Left forelimb (tissue), 1 donor: ENCODE measurements at places on chromosomes 3 and 15.

GRCh38 chr3:38560284-38560683 lies 64.1 kb downstream of the EXOG start:
- DNase-seq: no peak

- no peak for DNase-seq
Measured at GRCh38 chr3:130539005-130539404, 22.0 kb downstream of the COL6A6 start.

DNA sequence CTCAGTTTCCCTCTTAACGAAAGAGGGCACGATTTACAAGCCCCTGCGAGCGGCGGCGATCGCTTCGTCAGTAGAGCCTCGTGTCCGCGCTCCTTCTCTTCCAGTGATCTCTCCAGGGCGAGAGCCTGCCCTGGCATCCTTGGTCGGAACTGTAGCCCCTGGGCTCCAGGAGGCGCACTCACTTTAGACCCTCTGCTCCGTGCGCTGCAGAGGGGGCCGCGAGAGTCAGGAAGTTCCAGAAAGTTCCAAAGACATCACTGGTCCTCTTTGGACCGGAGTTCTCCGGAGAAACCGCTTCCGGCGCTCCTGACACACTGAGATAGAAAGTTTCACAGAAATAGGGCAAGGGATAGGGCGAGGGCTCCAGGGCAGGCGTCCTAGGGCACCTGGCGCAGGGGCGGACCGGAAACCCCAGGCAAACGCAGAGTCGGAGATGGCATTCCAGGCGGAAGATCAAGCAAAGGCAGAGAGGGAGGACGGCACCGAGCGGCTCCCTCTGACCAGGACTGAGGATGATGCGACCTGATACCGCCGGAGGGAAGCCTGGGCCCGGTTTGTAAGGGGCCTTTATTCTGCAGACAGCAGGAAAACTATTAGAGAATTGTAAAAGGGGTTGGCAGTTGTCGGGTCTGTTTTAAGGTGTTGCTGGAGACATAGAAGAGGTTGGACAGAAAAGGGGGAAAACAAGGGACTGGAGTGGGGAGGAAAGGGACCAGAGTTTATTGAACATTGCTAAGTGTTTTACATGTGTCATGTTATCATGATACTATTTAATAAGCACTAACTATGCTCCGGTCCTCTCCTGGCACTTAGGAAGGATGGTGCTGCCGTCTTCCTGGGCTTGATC lies 1.3 kb upstream of the CPEB1 start:
- no peak for DNase-seq

DNA sequence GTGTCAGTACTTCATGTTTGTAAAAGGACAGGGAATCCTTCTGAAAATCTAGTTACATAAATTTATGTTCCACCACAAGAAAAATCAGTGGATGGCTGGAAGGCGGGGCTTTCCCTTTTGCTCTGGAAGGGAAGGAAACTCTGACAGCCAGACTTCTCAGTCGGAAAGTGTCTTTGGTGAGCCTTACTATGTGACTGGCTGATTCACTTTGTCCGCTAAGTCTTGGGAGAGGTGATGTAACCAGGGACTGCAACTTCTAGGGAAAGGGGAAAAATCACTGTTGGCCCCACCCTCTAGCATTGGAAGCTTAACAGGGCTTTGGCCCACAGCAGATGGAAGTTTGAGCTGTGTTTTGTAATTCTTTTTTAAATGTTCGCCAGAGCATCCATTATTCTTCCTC lies 281.4 kb upstream of the CTDSPL start:
- no peak for DNase-seq

GRCh38 chr3:49121132-49121736 lies 611 bp upstream of the USP19 start:
- no peak for DNase-seq

DNA sequence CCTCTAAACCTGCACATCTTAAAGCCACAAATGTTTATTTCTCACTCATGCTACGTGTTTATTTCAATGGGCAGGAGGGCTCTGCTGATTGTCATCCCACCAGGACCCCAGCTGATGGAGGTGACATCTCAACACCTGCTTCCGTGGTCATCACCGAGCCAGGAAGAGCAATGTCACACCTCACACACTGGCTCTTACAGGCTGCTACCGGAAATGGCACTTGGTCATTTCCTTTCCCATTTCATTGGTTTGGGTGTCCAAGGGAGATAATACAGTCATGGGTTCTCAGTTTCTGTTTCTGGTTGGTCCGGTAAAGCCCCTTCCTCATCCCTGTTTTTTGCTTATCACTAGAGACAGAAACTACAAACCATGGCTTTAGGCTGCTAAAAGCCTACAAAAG lies 41.9 kb downstream of the ABHD2 start:
- no peak for DNase-seq

DNA sequence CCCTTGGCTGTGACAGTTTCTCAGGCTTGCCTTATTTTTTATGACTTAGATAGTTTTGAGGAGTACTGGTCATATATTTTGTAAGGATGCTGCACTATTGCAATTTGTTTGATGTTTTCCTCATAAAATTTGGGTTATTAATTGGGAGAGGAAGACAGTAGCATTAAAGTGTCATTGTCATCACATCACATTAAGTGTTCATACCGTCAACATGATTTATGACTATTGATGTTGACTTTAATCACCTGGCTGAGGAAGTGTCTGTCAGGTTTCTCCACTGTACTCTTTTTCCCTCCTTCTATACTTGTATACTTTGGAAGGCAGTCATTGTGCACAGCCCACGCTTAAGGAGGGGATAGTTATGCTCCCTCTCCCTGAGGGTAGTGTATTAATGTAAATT lies 26.9 kb downstream of the TRIM69 start:
- DNase-seq: no peak
